Effector memory CD4-positive, alpha-beta T cell (primary cell): ENCODE measurements at places on chromosomes 6 and 20.

GRCh38 chr6:149335924-149336608 lies 18.6 kb downstream of the TAB2 start:
- DNase-seq, result no peak

GRCh38 chr20:38062890-38063289 lies 29.3 kb downstream of the RPRD1B start:
- no peak for DNase-seq

- no peak for DNase-seq
Measured at GRCh38 chr20:20375862-20376261, 8.0 kb downstream of the INSM1 start.

- no peak for DNase-seq
Measured at GRCh38 chr6:390914-391558, 516 bp upstream of the IRF4 start.

DNA sequence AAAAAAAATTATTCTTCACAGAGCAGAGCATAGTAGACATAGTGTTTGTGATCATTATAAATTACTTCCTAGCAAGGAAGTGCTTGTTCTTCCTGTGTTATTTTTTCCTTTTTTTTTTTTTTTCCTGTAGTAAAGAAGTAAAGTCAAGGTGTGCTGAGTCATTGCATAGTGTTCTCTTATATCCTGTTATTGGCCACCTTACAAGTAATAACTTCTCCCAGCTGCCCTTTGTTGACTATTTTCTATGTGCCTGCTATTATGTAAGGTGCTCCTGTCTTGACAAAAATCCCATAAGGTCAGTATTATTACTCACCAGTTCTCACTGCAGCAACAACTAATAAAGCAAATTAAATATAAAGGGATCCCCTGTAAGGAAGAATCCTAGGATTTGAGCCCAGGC lies 195.3 kb downstream of the GJA1 start:
- no peak for DNase-seq

- no peak for DNase-seq
Measured at GRCh38 chr6:154350293-154350692, 6.3 kb downstream of the IPCEF1 start.

GRCh38 chr20:4153661-4154238 lies 138.4 kb upstream of the RNF24 start:
- no peak for DNase-seq

GRCh38 chr6:100704961-100705360 lies 176.2 kb downstream of the ASCC3 start:
- no peak for DNase-seq

- no peak for DNase-seq
Measured at GRCh38 chr6:115947966-115948541, 112.6 kb downstream of the FRK start.

GRCh38 chr6:3813150-3813780 lies 35.9 kb upstream of the FAM50B start:
- DNase-seq, result no peak

DNA sequence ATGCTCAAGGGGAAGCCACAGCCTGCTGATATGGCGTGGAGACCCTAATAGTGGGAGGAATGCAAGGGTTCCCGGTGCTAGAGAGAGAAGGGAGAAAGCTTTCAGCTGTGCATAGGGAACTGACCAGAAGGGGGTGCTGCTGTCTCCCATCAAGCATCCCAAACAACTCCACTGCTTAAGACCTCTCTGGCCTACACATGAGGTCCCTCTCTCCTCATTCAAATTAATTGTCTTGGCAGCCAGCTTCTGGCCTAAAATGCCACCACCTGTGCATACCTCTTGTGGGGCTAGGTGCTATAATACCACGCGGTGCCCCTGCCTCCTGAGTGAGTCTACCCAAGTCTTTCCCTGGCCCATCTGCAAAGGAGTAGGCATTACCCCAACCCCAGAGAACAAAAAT lies 14.5 kb downstream of the ADISSP start:
- DNase-seq, result no peak

- no peak for DNase-seq
Measured at GRCh38 chr6:142878407-142878806, 66.6 kb downstream of the HIVEP2 start.

DNA sequence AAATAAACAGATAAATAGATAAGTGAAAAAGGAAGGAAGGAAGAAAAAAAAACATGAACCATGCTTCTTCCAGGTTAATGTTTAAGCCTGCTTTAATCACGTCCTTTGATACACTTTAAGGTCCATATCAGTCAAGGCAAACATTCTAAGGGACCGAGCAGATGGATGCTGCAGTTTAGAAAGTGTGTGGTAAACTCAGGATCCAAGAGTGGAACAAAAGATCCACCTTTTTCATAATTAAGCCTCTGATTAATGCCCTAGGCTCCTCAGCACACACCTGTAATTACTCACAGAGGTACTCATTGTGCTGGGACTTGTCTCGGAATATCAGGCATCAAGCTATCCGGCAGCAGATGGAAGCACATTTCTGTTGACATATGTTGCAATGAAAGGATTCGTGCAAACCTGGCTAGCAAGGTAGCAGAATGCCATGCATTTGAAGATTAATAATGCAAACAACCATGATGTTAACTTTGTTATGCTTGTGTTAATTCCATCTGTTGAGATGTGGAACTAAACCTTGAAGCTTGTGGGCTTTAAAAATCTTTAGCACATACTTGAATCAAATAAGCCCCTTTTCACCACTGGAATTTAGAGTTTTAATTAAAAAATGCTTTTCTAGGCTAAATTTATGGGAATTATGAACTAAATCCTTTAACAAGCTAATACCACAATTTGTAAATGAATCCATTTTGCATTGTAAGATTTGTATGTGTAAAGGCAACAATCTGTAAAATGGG lies 163.7 kb downstream of the RALGAPA2 start:
- no peak for DNase-seq

DNA sequence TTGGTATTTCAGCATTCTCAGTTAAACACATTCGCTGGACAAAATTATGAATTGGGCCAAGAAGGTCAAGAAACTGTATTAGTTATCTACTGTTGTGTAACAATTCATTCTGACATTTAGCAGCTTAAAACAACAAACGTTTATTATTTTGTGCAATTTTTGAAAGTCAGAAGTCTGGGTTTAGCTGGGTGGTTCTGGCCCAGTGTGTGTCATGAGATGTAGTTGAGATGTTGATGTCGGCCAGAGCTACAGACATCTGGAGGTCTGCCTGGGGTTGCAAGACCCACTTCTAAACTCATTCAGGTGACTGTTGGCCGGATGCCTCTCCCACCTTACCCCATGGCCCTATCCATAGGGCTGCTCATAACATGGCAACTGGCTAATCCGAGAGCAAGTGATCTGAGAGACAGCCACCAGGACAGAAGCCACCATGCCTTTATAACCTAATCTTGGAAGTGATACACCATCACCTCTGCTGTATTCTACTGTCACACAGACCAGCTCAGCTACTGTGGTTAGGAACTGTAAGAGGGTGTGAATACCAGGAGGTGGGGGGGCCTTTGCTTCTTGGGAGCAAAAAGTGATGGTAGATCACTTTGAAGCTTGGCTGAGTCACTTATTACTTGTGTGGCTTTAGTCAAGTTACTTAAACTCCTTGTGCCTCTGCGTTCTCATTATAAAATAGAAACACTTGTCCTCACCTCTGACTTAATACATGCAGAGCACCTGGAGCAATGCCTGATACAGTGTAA lies 217.0 kb upstream of the MYLIP start:
- no peak for DNase-seq
